Stimulated activated CD4-positive, alpha-beta T cell treated with anti-CD3 and anti-CD28 coated beads, Interleukin-15, amount 100 ng/mL, for 1 hour (primary cell): ENCODE measurements at places on chromosomes 1 and 21.

- DNase-seq = no peak
Measured at GRCh38 chr1:38614861-38615260, 244.7 kb downstream of the RRAGC start.

- no peak for DNase-seq
Measured at GRCh38 chr21:44773291-44773932, 28.2 kb downstream of the UBE2G2 start.

DNA sequence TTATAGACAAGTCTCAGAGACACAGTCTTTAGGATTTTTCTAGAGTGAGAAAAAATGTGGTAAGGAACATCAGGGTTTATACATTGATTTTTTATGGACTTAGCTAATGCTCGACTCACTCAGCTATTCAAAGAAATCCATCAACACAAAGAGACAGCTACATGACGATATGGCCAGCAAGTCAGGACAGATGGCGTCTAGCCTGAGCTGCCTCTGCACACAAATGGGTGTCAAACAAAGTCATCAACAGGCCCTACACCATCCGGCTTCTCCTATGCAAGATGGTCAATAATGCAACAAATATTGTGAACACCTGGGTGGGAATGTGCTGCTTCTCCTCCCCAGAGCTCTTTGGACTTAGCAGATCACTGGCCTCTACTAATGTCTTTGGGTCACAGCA lies 13.3 kb upstream of the ERICH3 start:
- no peak for DNase-seq

- no peak for DNase-seq
Measured at GRCh38 chr1:33601751-33602150, 129.3 kb downstream of the ZSCAN20 start.

DNA sequence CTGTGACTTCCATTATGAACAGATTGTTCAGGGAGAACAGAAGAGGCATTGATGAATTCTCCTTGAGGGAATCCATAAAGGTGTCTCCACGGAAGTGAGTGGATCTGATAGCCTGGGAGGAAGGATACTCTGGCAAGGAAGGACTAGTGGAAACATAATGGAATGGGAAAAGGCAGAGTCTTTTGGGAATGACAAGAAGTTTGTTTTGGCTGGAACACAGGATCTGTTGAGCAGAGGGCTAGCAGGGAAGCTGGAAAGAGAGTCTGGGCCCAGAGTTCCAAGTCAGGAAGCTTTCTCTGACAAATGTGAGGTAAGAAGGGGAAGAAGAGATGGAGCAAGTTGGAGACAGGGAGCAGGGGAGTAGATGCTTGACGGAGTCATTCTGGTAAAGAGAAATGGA lies 8.1 kb downstream of the ADAMTS5 start:
- DNase-seq = no peak

DNA sequence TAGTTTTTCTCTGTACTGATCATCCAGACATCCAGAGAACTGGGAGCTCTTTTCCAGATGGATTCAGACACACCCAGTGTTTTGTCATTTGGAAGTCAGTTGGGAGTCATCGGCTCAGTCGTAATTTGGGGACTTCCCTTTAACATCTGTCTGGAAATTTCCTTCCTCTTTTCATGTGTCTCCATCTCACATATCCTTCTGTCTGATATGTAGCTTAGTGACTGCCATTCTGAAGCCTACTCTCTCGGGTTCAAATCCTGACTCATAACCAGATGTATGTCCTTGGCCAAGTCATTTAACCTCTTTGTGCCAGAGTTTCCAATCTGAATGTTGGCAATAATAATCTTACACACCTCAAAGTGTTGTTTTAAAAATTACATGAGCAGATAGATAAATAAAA lies 3.0 kb downstream of the MORC3 start:
- DNase-seq = no peak

- peak; percentile 12 for DNase-seq
Measured at GRCh38 chr1:51535006-51535592, 16.0 kb upstream of the EPS15 start.

GRCh38 chr1:17994046-17994445 lies 113.6 kb upstream of the IGSF21 start:
- DNase-seq = no peak

- DNase-seq = no peak
Measured at GRCh38 chr21:8988696-8989095, 1532.7 kb upstream of the TPTE start.

GRCh38 chr1:172948457-172948856 lies 102.3 kb downstream of the TNFSF18 start:
- no peak for DNase-seq

- DNase-seq = no peak
Measured at GRCh38 chr1:68218490-68218889, 13.8 kb downstream of the WLS start.
